Activated CD4-positive, alpha-beta T cell treated with anti-CD3 and anti-CD28 coated beads for 4 hours (primary cell): ENCODE measurements at places on chromosomes 3 and 15.

GRCh38 chr3:87771337-87772192 is 287.2 kb downstream of the CGGBP1 start:
- peak; percentile 16 for DNase-seq

- DNase-seq: no peak
These were observed 86.4 kb downstream of the NSMCE3 start for GRCh38 chr15:29183071-29183831.

DNA sequence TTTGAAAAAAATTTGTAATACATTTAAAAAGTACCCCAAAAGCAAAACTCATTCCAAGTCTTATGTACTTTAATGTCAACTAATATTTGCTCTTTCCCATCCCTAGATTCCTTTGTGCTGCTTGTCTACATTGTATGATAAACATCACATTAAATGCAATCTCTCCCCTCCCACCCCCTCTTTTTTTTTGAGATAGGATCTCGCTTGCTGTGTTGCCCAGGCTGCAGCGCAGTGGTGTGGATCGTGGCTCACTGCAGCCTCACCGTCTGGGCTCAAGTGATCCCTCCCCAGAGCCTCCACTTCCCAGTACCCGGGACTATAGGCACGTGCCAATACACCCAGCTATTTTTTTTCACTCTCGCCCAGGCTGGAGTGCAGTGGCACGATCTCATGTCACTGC is 12.6 kb downstream of the MAP2K1 start:
- no peak for DNase-seq

GRCh38 chr3:58471025-58471887 is 20.6 kb upstream of the KCTD6 start:
- peak; percentile 22 for DNase-seq

DNA sequence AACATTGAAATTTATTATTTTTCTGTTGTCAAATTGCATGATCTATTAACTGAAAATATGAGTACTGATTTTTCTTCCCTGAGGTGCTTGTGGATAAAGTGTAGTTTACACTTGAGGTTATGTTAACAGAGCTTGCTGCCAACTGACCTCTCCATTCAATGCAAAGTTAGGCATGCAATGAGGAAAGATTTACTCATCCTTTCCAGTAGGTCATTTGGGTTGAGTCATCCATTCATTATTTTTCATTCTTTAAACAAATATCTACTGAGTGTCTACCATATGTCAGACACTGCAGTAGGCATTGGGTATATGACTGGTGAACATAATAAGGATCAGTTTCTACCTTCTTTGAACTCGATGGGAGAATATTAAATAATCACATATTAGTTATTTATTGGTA is 604.1 kb downstream of the EDEM1 start:
- no peak for DNase-seq

DNA sequence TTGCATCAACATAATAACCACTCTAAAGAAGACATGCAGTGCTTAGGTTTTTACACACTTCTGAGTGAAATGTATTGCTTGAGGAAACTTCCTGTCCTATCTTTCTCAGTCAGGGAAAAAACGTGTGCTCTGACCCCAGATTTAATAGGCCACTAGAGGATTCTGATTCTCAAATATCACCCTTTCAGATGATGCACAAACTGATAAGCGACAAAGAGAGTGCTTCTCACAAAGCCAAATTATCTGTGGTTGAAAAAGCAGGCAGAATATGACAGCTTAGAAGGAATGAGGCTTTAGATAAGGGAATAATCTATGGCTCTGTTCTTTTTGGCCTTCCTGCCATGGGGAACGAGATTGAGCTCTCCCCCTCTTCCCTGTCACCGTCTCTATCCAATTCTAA is 583.4 kb upstream of the SGO1 start:
- no peak for DNase-seq

DNA sequence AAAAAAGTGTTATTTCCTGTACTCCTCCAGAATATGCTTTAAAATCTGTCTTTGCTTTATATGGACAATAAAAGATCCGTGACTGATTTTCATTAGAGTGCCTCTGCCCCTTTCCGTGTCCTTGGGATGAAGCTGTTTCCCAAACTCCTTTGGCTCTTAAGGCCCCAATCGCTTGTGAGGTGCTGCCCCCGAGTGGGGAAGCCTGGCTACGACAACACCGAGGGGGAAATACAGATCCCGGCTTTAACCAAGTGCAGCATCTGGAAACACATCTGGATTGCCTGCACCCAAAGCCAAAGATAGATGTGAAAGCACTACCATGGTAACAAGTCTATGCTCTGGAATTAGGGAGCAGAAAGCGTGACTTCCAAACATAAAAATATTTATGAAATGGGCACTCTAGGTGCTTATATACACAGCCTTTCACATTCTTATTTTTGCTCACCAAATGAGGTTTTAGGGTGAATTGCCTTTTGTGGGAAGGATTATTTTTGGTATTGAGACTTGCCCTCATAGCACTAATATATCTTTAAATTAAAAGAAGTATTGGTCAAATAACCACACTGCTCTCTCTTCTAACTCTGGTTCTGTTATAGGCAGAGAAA is 40.6 kb upstream of the ADCY5 start:
- DNase-seq: peak; percentile 16

DNA sequence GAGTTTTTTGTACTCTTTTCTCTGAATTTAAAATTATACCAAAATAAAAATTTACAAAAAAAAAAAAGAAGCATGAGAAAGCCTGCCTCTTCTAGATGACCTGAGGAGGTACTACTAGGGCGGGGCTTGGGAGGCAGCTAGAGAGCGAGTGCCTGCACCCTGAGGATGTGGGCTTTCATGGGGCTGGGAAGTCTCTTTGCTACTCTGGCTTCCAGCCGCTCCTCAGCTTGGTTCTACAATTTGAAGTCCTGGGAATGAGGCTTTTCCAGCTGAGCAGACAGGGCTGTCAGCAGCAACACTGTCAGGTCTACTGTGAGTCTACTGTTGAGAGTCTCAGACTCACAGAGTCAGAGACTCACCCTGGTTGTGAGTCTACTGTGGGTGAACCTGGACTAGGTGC is 8.2 kb upstream of the PSTPIP1 start:
- DNase-seq: no peak

DNA sequence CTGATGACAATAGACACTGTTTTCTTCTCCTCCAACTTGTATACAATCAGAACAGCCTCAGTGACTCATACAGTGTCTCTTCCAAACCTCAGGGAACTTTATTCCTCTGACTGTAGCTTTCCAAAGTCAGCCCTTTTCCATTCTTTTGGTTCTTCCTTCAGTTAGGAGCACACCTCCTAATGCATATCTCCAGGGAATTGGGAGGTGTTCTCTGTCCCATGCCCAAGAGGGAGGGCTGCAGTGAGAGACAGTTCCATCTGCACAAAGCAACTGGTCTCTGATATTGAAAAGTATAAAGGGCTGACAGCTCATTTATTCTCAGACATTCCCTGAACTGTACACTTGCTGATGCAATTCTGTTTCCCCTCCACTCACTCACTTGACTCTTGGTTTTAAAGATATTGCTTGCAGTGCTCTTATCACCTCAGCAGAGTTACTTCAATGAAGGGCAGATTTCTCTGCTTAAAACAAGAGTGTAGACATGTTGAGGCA is 337.8 kb upstream of the TBC1D5 start:
- no peak for DNase-seq

GRCh38 chr15:67843571-67844387 is 3.9 kb upstream of the RNU6-1 start:
- no peak for DNase-seq

DNA sequence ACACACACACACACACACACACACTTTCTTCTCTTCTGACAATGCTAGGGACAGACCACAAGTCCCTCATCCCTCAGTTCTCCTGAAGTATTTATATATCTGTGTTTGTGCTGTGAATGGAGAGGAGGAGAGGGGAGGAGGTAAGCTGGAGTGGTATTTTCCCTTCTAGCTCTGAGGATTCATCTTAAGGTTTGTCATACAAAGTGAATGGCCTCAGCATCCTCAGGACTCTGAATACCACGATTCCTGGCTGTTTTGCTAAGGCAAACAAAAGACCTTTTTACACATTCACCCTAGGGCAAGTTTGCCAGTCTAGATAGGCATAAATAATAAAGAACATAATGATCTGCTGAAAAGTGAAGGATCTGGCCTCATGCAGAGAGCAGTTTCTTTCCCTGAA is 65.7 kb upstream of the CHMP2B start:
- DNase-seq: no peak

DNA sequence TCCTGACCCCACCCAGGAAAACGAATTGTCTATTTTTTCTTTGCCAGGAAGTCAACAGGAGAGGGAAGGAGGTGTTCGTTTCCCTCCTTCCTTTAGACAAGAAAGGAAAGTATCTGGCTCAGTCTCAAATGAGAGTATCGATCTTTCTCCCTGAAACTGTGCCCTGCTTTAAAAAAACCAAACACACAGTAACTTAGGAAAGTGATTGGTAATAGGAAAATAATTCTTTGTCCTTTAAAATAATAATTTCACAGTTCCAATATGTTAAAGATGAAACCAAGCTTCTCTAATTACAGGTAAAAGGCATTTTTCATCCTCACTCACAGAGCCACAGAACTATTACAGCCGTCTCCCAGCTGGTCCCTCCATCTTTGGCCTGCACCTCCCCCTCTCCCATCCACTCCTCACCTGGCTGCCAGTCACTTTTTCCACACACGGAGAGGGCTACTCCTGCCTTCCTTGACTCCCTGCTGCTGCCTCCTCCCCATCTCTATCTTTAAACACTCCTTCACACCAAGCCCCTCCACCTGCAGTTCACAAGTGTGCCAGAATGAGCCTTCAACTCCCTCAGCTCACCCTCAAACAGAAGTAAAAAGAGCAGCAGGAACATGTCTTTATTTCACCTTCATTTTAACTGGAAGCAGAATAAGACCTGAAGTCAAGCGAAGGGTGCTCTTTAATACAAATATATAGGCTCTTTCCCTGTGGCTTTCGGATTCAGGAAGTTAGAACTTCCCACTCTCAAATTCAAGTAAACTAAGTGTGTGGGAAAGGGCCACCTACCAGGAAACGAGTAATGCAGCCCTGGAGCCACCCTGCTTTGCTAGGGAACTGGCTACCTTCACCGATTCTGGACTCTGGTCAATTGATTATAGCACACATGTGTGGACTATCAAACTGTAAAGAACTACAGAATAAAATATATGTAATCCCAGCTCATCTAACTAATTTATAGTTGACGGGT is 116.4 kb downstream of the SENP2 start:
- no peak for DNase-seq

GRCh38 chr3:8629151-8630021 is 15.2 kb downstream of the SSUH2 start:
- no peak for DNase-seq

- DNase-seq: no peak
These were observed 88.6 kb downstream of the ZNF385D start for GRCh38 chr3:21662403-21662802.

DNA sequence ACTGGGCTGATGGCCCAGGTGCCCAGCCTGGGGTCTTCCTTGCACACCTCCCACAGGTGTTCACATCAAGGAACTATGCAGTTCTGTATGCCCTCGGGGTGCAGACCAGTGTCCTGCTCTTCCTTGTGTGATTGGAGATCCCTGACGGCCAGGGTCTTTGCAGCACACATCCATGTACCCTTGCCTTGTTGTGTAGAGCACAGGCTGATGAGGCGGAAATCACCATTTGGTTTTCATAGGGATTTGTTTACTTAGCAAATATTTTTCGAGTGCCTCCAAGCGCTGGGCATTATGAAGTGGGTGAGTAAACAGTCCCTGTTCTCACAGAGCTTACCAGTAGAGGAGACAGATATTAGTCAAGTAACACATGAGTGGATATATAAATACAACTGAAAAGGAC is 209.3 kb upstream of the UMPS start:
- DNase-seq: no peak

- peak; percentile 71 for DNase-seq
These were observed 59.2 kb upstream of the HERC1 start for GRCh38 chr15:63892794-63893441.

- no peak for DNase-seq
These were observed 79.8 kb downstream of the CNTN6 start for GRCh38 chr3:1172644-1173043.

DNA sequence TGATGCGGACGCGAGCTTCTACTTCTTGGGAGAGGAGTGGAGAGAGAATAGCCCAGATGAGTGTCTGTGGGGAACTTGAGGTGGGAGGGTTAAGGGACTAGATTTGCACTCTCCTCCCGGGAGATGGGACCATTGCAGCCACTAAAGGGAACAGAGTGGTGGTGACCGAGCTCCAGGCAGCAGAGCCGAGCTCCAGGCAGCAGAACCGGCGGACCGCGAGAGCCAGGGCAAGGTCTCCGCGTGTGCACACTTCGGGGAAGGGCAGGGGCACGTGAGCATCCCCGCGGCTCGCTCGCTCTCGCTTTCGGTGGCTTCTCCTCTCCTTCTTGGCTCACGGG is 1.1 kb downstream of the IGDCC3 start:
- DNase-seq: no peak

GRCh38 chr15:26433060-26433459 is 339.8 kb downstream of the GABRB3 start:
- no peak for DNase-seq

- peak; percentile 17 for DNase-seq
These were observed 51.0 kb upstream of the SPSB4 start for GRCh38 chr3:141000027-141000663.

- no peak for DNase-seq
These were observed 660 bp downstream of the CCK start for GRCh38 chr3:42265059-42265991.

GRCh38 chr3:136672457-136672856 is 79.7 kb downstream of the STAG1 start:
- no peak for DNase-seq

DNA sequence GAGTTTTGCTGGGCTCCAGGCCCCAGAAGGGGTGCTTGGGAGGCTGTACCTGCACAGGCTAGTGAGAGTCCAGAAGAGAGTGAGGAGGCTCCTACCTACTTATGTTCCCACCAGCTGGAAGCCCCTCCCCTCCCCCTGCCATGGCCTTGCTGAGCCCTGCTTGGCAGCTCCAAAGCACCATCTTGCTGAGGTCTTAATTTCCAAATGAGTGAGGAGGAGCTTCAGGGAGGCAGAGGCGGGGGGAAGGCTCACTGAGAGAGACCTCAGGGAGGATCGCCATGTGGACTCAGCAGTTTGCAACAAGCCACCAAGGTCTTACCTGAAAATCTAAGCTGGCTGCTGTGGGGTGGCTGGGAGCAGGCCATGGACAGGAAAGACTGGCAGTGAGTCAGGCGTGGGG is 8.7 kb upstream of the CACNA2D2 start:
- no peak for DNase-seq
